ENCODE measurements at places on chromosomes 11 and 22.
A peak's percentile ranks its signal among the peaks of the same experiment; 100 is the strongest.

DNA sequence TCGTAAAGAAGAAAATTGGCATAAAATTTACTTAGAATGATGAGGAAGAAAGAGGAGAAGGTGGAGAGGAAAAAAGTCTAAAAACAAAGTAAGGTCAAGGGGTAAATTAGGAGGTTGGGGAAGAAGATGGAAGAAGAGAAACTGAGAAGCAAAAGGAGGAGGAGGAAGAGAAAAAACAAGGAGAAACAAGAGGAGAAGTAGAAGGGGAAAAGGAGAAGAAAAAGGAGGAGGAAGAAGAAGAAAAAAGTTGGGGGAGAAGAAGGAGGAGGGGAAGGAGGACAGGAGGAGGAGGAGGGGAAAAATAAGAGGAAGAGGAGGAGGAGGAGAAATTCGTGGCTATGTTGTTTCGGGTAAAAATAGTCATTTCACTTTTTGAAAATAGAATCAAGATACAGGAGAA, 42.4 kb downstream of the IL10RA start:
- no peak for DNase-seq

DNA sequence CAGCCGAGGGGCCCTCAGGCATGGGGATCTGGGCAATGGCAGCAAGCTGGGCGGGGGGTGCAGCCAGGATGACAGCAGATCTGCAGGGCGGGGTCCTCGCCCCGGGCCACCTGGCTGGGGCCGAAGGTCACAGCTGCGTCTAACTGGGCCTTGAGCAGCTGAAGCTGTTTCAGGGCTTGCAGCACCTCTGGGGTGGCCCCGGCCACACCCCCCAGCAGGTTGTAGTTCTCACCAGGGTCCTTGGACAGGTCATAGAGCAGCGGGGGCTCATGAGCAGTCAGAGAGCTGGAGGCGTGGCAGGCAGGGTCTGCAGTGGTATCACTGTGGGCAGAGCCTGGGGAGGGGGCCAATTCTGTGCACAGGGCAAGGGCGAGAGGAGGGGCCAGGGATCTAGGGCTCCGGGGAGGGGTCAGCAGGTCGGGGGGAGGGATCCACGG, 2.8 kb downstream of the ARSA start:
- DNase-seq: no peak

GRCh38 chr11:34492806-34493414, 20.7 kb downstream of the ELF5 start:
- DNase-seq: peak; percentile 92

- peak; percentile 13 for DNase-seq
Observed at GRCh38 chr22:17477391-17477833, 85.9 kb upstream of the SLC25A18 start.

DNA sequence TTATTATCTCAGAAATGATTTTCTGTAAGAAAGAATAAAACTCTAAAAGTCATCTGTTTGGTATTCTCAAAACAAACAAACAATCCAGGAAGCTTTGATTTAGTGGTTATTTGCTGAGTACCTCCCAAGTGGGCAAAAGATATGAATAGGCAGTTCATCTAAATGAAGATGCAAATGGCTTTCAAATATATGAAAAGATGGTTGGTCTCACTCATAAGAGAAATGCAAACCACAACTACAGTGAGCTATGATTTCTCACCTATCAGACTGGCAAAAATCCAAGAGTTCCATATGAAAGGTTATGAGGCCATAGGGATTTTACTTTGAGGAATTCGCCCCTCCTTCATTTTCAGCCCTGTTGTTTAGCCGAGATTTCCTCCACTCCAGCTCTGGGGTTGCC, 11.3 kb upstream of the P2RY2 start:
- no peak for DNase-seq

DNA sequence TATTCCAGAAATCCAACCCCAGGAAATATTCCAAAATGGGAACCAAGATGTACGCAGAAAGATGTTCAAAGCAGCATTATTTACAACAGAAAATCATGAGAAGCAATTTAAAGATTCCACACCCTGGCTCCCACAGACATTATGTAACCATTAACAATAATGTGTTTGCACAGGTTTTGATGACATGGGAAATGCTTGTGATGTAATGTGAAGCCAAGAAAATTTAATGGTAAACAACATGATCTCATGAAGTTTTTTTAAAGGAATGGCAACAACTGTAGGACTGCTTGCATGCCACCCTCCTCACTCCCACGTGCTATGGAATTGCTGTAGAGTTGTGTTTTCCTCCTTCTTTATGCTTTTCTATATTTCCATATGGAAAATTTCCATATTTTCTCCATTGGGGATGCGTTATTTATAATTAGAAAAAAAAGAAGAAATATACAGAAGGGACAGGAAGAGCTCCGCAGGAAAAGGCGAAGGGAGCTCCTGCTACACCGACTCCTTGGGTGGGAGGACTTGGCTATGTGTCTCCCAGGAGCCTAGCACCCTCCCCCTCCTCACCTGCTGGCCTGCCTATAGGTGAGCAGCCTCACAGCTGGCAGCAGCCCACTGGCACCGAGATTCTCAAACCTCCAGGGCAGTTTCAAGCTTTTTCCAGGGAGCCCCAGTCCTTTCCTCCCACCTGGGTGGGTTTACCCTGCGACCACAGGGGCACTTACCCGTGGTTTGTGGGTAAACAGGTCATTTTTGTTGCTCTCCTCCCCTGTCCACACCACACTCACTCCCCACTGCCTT, 20.9 kb downstream of the LRFN4 start:
- DNase-seq: no peak

- no peak for DNase-seq
Observed at GRCh38 chr22:49016909-49017481, 810.7 kb downstream of the BRD1 start.

- DNase-seq: peak; percentile 64
Observed at GRCh38 chr22:19085233-19085718, 36.9 kb downstream of the DGCR2 start.

DNA sequence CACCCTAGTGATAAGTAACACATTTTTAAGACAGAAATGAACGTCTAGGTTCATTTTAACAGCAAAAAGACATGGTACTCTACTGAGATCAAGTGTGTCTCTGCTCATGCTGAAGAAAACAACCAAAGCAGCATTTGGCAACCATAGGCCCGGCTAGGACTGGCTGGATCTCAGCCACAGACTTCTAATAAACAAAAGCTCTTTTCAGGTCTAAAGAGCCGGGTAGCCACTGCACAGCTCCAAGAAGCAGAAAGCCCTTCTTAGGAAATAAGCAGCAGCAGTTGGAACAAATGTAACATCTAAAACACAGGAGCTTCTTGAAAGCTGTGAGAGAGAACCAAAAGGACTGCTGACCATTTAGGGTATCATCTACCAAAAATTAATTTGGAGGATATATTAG, 37.6 kb downstream of the PITPNB start:
- DNase-seq: no peak

GRCh38 chr22:44776605-44777363, 24.4 kb downstream of the ARHGAP8 start:
- no peak for DNase-seq

DNA sequence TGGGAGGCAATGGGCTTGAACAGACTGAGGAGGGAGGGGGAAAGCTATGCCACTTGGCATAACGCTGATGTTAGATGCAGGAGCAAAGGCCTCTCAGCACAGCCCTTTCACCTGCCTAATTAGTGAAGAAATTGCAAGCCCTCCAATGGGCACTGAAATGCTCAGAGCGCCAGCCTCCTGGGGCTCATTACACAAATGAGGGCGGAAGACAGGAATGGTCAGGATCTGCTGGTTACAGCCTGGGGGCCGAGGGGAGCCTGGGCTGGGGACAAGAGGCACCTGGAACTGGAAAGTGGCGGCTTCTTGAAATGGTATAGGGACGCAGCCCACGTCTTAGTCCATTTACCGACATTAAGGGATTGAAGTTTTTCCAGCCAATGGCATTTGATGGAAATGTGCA, 50.2 kb upstream of the PLET1 start:
- DNase-seq: no peak

- no peak for DNase-seq
Observed at GRCh38 chr11:101321222-101321621, 191.6 kb upstream of the PGR start.

DNA sequence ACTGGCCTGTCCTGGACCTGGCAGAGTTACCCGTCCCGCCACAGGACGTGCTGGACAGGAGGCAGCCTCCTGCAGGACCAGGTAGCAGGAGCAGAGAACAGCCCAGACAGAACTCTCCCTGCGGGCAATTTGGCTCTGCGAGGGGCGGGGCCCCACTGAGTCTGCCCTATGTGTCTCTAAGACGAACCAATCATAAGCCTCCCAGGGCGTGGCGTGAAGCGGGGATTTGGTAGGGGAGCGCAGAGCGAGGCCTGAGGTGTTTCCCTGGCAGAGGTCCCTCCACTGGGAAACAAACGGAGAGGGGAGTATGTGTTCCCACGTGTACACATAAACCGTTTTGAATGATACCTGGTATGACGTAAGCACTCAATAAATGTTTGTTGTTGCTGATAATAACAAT, 7.4 kb downstream of the CD82 start:
- DNase-seq: no peak

DNA sequence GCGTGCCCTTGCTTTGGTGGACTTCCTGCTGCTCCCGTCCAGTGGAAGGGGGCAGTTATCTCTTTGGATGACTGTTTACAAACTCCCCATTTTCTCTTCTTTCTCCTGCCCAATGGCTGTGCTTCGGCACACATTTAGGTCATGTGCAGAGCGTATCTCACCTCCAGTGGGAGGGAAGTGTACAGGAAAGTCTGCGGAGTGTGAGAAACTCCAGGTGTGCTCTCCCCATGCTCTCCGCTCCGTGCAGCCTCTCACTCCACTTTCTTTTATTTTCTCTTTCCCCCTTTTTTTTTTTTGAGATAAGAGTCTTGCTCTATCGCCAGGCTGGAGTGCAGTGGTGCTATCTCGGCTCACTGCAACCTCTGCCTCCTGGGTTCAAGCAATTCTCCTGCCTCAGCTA, 11.9 kb upstream of the TEF start:
- DNase-seq: no peak

- DNase-seq: no peak
Observed at GRCh38 chr11:127624306-127624856, 623.8 kb upstream of the KIRREL3 start.

- DNase-seq: no peak
Observed at GRCh38 chr11:118783724-118784495, 7.1 kb downstream of the DDX6 start.

- DNase-seq: no peak
Observed at GRCh38 chr11:116148056-116148455, 624.7 kb downstream of the BUD13 start.

GRCh38 chr11:24453129-24453718, 43.6 kb upstream of the LUZP2 start:
- DNase-seq: no peak

DNA sequence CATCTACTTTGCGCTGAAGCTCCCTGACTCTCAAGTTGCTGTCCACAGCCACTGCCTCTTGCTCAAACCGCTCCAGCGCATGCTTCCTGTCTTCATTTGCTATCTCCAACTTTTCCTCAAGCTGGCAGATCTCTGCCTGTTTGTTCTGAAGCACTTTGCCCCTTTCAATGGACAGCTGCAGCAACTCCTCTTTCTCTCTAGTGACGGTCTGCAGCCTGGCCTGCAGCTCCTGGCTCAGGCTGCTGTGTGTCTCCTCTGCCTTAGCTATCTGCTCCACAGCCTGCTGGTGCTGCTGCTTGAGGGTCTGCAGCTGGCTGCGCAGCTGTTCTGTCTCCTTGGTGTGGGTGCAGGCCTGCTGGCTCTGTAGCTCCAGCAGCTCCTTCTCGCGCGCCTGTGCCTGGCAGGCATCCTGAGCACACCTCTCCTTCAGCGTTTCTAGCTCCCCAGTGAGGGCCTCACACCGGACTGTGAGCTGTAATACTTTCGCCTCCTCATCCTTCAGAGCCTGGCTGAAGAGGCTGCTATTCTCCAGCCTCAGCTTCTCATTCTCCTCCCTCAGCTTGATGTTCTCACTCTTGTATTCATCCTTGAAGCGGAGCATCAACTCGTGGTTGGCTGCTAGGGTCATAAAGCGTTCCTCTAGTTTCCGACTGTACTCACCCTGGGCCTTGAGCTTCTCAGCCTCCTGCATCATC, 723 bp downstream of the CCDC89 start:
- no peak for DNase-seq

DNA sequence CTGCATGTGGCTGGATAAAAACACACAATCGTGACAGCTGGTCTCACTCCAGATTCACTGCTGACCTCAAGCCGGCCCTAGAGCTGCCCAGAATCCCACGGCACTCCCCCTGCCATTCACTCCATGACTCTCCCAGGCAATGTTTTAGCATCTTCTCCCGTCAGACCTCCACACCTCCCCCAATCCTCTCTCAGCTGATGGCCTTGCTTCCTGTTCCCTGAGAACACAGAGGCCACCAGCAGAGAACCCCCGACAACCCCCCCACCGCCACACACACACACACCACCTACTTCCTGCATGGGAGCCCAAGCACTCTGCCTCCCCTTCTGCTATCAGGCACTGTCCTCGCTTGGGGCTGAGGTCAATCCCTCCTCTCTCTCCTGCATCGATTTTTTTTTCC, 9.3 kb downstream of the TNKS1BP1 start:
- peak; percentile 39 for DNase-seq

DNA sequence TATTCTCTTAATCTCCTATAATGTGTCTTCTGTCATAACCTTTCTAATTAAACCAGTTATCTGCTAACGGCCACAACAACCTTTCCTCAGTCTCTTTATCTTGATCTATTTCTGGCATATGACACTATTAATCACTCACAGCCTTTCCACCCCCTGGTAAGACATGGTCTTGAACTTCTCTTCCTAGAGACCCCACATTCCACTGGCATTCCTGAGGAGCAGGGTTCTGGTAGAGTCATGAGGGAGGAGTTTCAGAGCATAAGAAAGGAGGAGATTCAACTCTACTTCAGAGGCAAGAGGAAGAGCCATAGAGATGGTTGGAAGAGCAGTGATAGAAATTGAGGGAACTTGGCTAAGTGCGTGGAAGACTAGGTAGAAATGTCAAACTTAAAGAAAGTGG, 325.6 kb downstream of the BLID start:
- no peak for DNase-seq

DNA sequence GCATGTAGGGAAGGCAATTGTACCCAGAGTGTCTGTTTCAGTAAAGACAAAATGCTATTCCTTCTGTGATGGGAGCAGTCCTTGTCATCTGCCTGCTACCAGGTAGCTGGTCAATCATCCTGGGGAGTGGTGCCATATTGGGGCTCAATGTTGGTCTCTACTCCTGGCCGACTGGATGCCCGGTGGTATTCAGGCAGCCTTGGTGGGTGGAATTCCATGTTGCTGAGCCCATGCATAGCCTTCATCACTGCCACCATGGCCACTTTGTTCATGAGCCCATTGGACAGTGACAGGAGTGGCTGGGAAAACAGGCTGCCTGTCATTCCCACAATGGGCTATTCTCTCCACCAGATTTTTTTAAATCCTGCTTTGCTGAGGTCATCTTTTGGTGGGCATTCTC, 121.0 kb downstream of the WNT7B start:
- no peak for DNase-seq

DNA sequence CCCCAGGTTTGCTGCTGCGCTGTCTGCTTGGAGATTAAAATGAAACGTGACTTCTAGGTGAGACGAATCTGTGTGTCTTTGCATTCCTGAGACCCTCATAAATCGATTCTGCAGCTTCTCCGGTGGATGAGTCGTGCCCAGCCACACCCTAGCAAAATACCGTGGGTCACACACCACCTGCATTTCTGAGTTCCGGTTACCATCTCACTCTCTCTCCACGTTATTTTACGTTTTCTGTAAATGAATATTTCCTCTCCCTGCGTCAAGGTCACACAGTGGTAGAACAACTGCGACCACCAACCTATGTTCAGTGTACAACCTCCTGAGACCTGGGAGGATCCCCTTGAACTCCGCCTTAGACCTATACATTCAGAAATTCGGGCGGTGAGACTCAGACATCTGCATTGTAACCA, 1.1 kb downstream of the YWHAH start:
- no peak for DNase-seq

- peak; percentile 18 for DNase-seq
Observed at GRCh38 chr11:11149671-11150459, 203.2 kb downstream of the CSNK2A3 start.

All from hematopoietic multipotent progenitor cell treated with erythropoietin and hydrocortisone succinate and interleukin-3 and kit ligand, for 6 days (in vitro differentiated cells).